Stimulated activated CD4-positive, alpha-beta T cell treated with anti-CD3 and anti-CD28 coated beads, Interleukin-1b, Interleukin-23, amount 100 ng/mL, for 24 hours (primary cell): ENCODE measurements at places on chromosomes 12 and 14.

DNA sequence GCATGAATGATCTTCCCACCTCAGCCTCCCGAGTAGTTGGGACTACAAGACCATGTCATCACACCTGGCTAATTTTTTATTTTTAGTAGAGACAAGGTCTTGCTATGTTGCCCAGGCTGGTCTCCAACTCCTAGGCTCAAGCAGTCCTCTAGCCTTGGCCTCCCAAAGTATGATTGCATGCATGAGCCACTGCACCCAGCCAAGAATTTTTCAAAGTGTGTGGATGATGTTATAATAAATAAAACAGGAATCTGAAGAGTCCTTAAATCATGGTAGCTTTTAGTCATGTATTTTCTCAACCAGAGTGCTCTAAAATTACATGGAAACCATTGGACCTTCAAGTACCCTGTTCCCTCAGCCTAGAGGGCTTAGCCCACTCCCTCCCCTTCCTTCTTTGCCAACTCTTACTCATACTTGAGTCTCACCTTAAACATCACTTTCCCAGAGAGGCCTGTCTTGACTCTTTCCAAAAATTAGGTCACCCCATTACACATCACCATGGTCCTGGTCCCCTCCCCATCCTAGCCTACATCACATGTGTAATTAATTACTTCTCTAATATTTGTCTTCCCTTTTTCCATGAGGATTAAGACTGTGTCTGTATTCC, 52.2 kb upstream of the BICDL1 start:
- no peak for DNase-seq

DNA sequence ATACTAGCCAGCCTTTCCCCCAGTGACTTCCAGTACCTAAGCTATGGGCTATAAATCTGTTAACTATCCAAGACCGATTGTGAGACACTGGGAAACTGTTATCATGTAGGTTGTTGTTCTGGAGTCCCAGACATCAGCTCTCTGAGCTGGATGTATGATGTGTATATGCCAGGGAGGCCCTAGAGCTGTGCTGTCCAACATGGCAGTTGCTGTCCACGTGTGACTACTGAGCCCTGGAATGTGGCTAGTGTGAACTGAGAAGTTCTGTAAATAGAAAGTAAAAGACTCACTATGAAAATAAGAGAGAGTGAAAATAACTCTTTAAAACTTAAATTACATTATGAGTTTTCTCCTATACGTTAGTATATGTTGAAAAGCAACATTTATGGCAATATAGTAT, 755.8 kb upstream of the FBXO33 start:
- DNase-seq: no peak

DNA sequence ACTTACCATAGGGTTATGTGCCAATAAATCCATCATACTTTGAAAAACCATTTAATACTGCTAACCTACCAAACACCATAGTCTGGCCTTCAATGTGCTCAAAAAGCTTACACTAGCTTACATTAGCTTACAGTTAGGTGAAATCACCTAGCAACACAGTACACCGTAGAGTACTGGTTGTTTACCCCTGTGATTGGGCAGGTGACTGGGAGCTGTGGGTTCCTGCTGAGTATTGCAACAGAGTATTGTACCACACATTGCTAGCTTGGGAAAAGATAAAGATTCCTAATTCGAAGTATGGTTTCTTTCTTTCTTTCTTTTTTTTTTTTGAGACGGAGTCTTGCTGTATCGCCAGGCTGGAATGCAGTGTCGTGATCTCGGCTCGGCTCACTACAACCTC, 5.6 kb downstream of the ATP5MC2 start:
- DNase-seq: no peak

GRCh38 chr12:68031881-68032739, 42.9 kb downstream of the IFNG-AS1 start:
- no peak for DNase-seq

- DNase-seq: no peak
Observed at GRCh38 chr12:51971679-51972421, 20.4 kb downstream of the ACVR1B start.

- no peak for DNase-seq
Observed at GRCh38 chr12:3328081-3328480, 162.9 kb upstream of the PRMT8 start.

DNA sequence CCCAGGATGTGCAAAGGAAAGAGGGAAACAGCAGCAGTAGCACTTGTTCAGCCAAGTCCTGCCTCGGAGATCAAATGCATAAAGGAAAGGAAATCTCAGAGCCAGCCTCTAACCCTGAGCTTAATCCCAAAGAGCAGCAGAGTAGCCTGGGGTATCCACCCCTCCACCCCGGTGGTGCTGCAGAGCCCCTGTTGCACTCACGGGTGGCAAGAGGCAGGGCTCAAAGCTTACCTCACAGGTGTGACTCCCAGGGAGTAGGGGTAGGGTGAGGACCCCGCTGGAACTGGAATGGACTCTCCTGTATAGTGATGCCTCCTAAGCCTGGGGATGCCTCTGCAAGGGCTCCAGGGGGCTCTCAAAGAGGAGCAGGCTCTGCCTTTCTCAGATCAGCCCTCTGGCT, 211.1 kb downstream of the CACNA1C start:
- DNase-seq: no peak

- DNase-seq: no peak
Observed at GRCh38 chr14:100304825-100305323, 1.4 kb downstream of the SLC25A29 start.

GRCh38 chr14:97331058-97331457, 533.9 kb downstream of the VRK1 start:
- DNase-seq: no peak

DNA sequence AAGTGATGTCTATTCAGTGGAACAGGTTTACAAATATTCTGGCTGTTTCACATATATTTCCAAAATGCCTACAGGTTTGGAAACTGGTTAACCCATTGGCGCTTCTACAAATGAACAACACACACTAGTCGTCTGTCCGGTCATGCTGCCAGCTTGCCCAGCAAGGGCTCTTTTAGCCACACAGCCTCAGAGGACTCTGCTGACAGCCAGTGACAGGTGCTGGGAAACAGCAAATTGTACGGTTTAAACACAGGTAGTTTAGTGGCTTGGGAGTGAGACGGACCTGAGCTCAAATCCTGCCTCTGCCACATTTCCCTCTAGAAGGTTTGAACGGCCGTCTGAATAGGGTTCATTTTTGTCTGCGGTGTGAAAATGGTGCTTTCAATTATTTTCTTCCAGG, 53.8 kb downstream of the MOK start:
- no peak for DNase-seq

GRCh38 chr12:111444314-111444924, 38.7 kb downstream of the SH2B3 start:
- DNase-seq: no peak

- no peak for DNase-seq
Observed at GRCh38 chr12:58765076-58765475, 155.2 kb downstream of the LRIG3 start.

- no peak for DNase-seq
Observed at GRCh38 chr12:49555631-49556390, 12.1 kb downstream of the MCRS1 start.

DNA sequence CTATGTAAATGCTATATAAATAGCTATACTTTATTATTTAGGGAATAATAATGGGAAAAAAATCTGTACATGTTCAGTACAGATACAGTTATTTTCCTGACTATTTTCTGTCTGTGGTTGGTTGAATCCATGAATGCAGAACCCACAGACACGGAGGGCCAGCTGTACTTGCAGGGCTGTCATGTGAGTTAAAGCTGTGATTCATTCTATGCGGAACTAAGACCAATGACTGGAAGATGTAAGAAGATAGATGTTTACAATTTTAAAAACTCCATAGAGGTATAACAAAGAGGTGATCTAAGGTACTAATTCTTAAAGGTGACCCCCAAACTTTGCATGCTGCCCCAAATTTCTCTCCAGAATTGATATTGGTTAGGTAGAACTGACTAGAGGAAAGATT, 14.6 kb downstream of the PCNX4 start:
- DNase-seq: no peak

- DNase-seq: no peak
Observed at GRCh38 chr12:75120311-75120711, 89.3 kb downstream of the KCNC2 start.

- no peak for DNase-seq
Observed at GRCh38 chr12:49974677-49975317, 2.0 kb downstream of the AQP6 start.

DNA sequence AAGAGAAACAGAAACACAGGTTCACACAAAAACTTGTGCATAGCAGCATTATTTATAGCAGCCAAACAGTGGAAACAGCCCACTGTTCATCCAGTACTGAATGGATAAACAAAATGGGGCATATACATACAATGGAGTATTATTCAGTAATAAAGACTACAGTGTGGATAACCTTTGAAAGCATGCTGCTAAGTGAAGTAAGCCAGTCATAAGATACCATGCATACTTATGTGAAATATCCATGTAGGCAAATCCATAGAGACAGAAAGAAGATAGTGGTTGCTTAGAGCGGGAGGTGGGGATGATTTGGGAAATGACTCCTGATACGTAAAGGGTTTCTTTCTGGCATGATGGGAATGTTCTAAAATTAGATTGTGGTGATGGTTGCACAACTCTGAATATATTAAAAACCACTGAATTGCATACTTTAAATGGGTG, 99.4 kb downstream of the CRADD start:
- no peak for DNase-seq

DNA sequence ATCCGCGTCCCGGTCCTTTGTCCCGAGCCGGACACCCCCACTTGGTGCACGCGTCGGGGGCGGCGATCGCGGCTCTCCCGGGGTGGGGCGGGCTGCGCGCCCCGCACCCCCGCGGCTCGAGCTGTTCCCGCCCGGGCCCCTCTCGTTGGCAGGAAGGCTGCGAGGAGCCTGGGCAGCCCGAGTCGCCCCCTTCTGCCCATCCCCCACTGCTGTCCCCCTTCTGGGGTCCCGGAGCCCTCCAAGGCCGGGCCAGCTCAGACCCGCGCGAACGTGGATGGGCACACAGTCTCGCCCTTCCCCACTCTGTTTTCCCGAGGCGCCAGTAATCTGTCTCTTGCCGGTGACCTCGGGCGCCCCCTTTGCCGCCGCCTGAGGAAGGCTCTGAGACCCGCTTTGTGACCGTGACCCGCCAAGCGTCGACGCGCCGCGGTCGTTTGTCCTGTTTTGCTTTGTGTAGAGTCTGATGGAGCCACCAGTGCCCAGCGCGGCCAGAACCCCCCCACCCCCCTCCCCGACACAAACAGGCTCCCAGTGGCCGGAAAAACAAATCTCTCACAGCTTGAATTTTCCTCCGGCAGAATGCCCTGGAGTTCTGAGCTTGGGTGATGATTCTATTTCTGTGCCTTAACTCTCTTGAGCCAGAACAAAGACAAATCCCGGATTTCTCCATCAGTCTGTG, 610 bp downstream of the C14orf132 start:
- no peak for DNase-seq
